ENCODE measurements at places on chromosomes 5 and 9. TPM values are rescaled to one million over a fixed set of nuclear protein-coding genes. Genes with fewer than 3 reads are reported as not detected.

Gene IL4
- total RNA-seq: not detected

Gene SPATA31E1
- total RNA-seq: not detected

Gene CDC20B
- total RNA-seq: not detected

Gene LRRC19
- not detected for total RNA-seq

Gene PCDHB15
- total RNA-seq: not detected

Gene PCDHB6
- total RNA-seq: not detected

Gene EGFLAM
- not detected for total RNA-seq

Gene TAF1L
- not detected for total RNA-seq

Gene SPRY4
- total RNA-seq: 0.35 TPM

Gene LCN1
- not detected for total RNA-seq

Gene GPR151
- total RNA-seq: not detected

Gene INSYN2B
- total RNA-seq: not detected

Gene NFX1
- 37.7 TPM for total RNA-seq

Gene RNF38
- 31.3 TPM for total RNA-seq

Gene RNF180
- 0.69 TPM for total RNA-seq

Gene CDKN2A
- 30.6 TPM for total RNA-seq

Gene SPATA6L
- total RNA-seq: 2.1 TPM

Gene SLCO6A1
- not detected for total RNA-seq

Gene TMEM215
- not detected for total RNA-seq

Gene TEX53
- not detected for total RNA-seq

Gene ARL14EPL
- not detected for total RNA-seq

Gene ZDHHC11
- 0.61 TPM for total RNA-seq

Measured in GM12878 (cell line).